ENCODE measurements at places on chromosomes 13 and 19. TPM values are rescaled to one million over a fixed set of nuclear protein-coding genes. Genes with fewer than 3 reads are reported as not detected.

The SYNGR4 gene
- total RNA-seq, result not detected

The ZNF99 gene
- not detected for total RNA-seq

The DNAJC3 gene
- 51.2 TPM for total RNA-seq

The DCT gene
- not detected for total RNA-seq

The ZNF773 gene
- total RNA-seq, result 4.3 TPM

The MUC16 gene
- not detected for total RNA-seq

The NRTN gene
- total RNA-seq, result 0.30 TPM

The C19orf53 gene
- 126 TPM for total RNA-seq

The ZNF850 gene
- total RNA-seq, result 3.6 TPM

The WDR87 gene
- not detected for total RNA-seq

The PCSK4 gene
- total RNA-seq, result 1.2 TPM

The SHKBP1 gene
- 100 TPM for total RNA-seq

The ACTN4 gene
- 693 TPM for total RNA-seq

The APC2 gene
- total RNA-seq, result 0.23 TPM

The CCDC169 gene
- total RNA-seq, result 2.5 TPM

The MCEMP1 gene
- not detected for total RNA-seq

All from endothelial cell of umbilical vein (primary cell).